ENCODE measurements at places on chromosomes 6 and 20. TPM values are rescaled to one million over a fixed set of nuclear protein-coding genes. Genes with fewer than 3 reads are reported as not detected.

DNA sequence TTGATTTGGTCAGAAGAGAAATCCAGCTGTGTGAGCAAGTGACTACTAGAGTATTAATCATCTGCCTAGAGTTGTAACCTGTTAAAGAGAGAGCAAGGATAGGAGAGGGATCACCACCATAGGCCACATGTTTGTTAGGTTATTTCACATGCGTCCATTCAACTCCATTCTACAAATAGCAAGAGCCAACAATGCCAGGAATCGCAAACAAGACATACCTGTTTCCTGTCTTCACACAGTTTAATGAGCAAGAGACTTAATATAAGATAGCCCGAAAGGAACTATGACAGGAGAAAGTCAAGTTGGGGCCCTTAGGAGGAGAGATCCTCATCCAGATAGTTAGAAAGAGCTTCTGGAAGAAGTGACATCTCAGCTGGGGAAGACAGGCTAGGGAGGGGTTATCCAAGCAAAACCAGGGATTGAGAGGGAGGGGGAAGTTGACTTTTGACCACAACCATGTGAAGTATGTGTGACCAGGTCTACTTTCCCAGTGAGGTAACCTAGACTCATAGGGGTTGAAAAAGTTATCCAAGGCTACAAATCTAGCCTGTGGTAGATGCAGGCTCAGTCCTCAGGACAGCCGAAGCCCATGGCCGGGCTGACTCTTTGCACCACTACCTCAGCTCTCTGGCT, 147.4 kb downstream of the ALDH8A1 start:
- DNase-seq: no peak

GRCh38 chr20:19828232-19828631, 70.2 kb downstream of the RIN2 start:
- DNase-seq: no peak

GRCh38 chr20:18973529-18974173, 160.1 kb downstream of the SCP2D1 start:
- DNase-seq: peak; percentile 91

DNA sequence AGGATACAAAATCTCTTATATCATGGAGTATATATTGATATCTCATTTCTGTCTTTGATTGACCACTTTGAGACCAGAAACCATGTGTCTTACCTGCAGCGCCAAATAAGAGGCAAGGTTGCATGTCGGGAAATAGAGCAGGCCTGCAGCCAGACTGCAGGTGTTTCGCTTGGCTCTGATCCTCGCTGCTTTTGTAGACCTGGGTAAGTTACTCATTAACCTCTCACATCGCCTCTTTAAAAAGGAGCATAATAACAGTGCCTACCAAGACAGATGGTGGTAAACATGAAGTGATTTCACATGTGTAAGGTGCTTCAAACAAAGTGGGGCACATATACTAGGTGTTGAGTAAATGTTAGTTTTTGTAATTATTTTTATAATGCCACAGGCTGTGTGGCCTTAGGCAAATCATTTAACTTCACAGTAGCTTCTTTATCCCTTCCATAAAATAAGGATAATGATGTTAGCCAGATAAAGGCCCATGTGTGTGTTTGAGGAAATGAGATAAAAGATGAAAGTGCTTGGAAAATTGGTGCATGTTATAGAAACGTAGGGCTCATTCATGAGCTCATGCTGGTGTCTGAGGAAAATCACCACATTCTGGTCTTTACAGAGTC, 248.8 kb upstream of the MAP3K7 start:
- DNase-seq: no peak

GRCh38 chr6:85015396-85015990, 251.1 kb upstream of the TBX18 start:
- no peak for DNase-seq

The DLL1 gene
- polyA plus RNA-seq: 3.0 TPM

The CTCFL gene
- not detected for polyA plus RNA-seq

The TMC2 gene
- polyA plus RNA-seq: 0.19 TPM

- no peak for DNase-seq
Measured at GRCh38 chr20:31653561-31653960, 15.8 kb downstream of the COX4I2 start.

GRCh38 chr6:139364982-139365379, 9.5 kb downstream of the CITED2 start:
- no peak for DNase-seq

The ID1 gene
- polyA plus RNA-seq: 329 TPM

DNA sequence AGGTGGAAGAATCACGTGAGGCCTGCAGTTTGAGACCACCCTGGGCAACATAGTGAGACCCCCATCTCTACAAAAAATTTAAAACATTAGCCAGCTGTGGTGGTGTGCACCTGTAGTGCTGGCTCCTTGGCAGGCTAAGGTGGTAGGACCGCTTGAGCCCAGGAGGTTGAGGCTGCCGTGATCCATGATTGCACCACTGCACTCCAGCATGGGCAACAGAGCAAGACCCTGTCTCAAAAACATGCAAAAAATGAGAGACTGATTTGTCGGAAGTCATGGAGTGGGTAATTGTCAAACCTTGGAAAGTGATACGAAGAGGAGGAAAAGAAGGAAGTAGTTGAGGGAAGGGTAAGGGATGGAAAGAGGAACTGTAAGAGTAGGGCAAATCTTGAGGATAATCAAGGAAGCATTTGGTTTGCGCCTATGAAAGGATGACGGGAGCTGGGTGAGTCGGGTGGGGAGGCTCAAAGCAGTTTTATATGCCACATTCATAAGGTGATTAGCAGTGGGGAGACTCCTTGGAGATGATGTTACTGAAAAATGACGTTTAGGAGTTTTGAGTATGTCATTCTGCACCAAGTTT, 14.5 kb downstream of the L3MBTL3 start:
- DNase-seq: no peak

DNA sequence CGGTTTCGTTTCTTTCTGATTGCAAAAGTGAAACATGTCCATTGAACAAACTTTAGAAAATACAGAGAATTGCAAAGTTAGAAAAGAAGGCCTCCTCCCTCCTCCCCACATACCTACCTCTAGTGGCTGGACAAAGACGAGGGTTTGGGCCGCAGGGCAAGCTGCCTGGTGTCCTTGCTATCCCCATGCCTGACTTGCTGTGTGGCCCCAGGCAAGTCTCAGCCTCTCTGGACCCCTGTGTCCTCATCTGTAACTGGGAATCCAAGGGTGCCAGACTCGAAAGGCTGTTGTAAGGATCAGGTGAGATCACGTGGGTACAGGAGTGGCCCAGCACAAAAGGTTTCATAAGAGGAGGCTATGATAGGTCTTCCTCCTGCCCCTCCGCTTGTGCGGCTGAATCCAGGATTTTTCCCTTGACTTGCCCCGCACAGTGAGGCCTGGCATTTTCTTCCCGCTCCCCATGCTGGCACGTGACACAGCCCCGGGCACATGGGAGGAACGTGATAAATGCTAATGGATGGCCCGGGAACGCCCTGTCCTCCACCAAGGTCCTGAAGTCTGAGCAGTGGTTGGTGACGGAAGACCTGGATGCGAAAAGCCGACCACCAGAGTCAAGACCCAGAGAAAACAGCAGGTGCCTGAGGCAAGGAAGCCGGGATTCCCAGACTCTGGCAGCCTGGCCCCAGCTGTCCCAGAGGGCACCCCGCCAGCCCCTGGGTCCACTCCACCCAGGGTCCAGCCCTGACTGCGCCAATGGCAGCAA, 55.8 kb downstream of the UBE2V1 start:
- no peak for DNase-seq

The POPDC3 gene
- 0.32 TPM for polyA plus RNA-seq

- DNase-seq: peak; percentile 80
Measured at GRCh38 chr6:89368999-89369398, 16.5 kb upstream of the UBE2J1 start.

DNA sequence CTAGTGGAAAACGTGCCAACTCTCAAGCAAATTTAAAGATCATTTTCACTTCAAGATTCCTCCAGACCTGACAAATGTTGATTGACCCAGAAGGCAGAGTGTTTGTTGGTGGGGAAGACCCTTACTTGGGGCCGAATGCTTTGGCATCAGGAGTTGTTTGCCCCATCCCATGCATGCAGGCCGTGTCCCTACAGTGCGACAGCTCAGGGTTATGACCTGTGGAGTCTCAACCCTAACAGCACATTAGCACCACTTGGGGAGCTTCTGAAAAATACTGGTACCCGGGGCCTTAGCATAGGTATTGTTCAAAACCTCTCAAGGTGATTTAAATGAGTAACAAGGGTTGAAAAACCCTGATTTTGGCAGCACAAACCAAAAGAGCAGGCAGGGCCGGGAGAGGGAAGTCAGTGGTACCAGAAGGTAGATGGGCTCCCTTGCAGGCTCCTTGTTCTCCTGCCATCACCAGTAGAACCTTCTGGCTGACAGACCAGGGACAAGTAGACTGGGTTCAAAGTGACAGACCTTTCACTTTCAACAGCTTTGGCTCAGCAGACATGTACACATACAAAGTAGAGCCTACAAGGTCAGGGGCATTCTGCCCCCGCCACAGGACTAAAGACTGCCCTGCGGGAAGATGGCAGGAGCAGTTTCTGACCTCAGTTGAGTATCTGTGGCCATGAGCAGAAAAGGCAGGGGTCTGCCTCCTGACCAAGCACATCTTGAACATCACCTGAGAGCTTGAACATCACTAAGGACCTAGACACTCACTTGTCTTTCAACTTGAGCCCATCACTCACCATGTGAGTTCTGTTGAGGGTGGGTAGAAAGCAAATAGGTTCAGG, 39.6 kb downstream of the PLCG1 start:
- DNase-seq: no peak

The RNF217 gene
- 1.8 TPM for polyA plus RNA-seq

The MYO6 gene
- polyA plus RNA-seq: 24.8 TPM

DNA sequence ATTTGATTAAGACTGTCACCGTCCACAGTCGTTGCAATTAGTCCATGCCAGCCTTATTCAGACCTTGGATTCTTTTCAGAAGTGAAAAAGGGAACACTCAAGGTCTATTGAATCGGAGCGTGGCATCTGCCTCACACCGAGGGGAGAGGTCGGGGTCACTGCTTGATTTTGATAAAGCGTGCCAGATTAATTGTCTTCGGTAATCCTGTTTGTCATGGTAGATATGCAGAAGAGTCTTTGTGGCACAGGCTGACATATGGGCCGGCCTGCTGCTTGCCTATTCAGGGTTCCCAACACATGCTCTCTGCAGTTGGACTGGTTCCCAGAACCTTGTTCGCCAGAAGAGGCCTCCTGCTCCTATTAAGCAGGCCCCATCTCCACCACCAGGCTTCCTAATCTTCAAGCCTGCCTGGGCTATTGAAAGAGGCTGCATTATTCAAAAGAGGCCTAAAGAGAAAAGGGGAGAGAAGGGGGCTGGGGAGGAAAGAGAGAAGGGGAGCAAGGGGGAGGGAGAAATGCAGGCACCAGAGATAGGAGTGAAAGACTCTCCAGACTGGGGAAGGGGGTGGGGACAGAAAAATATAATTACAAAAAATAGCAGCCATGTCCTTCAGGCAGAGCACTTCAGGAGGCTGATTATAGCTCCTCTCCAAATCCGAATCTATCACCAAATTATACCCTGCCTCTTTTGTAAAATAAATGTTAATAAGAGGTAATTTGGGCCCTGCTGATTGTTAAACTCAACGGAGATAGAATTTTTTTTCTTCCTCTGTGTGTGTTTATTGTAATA, 611.3 kb downstream of the HDGFL1 start:
- peak; percentile 80 for DNase-seq

GRCh38 chr20:23092861-23093495, 6.9 kb upstream of the CD93 start:
- DNase-seq: no peak

DNA sequence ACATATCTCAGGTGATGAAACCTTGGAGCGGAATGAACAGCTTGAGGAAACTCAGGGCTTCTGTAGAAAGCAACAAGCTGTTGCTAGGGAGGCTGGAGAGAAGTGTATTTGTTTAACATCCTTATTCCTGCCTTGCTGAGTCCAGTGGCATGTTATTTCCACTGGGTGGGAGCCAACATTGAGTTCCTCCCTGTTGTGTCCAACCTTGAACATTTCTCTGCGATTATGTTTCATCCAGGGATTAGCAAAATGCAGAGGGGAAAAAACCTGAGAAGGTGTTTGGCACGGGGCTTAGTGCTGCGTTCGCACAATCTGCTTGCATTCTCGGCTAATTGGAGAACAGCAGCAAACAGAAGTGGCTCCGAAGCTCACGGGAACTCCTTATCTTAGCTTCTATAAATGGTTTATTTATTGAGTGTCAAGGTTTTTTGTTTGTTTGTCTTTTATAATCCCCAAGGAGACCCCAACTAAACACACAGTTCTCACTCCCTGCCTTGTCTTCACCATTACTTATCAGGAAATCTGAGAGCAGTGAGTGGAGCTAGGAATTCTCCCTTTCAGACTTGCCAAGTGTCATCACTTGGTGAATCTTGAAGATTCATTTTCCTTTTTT, 412.8 kb downstream of the CDC5L start:
- no peak for DNase-seq

DNA sequence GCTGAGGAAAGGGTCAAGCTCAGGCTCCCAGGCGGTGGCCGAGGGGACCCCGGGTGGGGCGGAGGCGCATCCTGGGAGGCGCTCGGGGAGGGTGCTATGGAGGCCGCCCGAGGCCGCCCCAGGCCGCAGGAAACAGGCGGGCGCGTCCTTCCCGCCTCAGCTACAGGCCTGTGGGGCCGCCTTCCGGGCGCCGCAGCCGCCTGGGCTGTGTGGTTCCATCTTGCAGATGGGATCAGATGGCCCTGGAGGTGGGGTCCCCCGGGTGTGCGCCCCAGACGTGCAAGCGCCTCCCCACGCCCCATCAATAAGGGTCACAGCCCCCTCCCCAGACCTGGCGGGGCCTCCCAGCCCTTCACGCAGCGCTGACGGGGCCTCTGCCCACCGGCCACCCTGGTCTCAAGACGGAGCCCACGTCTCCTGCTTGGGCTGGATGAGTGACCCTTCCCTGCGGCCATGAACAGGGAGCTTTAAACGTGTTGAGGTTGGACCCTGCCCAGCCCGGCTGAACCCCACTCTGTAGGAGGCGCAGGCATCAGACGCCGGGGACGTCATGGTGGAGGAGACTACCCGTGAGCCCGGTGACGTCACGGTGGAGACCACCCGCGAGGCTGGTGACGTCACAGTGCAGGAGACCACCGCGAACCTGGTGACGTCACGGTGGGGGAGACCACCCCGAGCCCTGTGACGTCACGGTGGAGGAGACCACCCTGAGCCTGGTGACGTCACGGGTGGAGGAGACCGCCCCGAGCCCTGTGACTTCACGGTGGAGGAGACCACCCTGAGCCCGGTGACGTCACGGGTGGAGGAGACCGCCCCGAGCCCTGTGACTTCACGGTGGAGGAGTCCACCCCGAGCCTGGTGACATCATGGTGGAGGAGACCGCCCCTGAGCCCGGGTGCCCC, 267.0 kb downstream of the DLL1 start:
- DNase-seq: peak; percentile 64

DNA sequence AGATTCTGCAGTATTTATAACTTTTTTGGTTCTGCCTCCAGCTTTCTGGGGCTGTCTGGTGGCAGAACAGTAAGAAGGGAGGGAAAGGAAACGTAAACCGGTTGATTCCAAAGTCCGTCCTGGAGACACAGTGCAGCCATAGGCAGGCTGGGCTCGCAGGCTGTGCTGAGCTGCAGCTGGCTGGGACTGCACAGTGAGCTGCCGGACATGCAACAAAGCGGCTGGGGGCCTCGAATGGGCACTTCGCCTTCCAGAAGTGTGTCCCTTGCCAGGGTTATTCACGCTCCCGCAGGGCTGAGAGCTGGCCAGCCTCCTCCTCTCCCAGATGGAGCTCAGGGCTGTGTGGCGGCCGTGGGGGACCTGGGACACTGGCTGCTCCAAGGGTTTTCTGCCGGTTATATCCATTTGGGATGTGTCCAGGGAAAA, 78.1 kb upstream of the CD93 start:
- DNase-seq: peak; percentile 61

Data from sigmoid colon (tissue), 7 donors.